ENCODE measurements at places on chromosomes 6 and 20.

DNA sequence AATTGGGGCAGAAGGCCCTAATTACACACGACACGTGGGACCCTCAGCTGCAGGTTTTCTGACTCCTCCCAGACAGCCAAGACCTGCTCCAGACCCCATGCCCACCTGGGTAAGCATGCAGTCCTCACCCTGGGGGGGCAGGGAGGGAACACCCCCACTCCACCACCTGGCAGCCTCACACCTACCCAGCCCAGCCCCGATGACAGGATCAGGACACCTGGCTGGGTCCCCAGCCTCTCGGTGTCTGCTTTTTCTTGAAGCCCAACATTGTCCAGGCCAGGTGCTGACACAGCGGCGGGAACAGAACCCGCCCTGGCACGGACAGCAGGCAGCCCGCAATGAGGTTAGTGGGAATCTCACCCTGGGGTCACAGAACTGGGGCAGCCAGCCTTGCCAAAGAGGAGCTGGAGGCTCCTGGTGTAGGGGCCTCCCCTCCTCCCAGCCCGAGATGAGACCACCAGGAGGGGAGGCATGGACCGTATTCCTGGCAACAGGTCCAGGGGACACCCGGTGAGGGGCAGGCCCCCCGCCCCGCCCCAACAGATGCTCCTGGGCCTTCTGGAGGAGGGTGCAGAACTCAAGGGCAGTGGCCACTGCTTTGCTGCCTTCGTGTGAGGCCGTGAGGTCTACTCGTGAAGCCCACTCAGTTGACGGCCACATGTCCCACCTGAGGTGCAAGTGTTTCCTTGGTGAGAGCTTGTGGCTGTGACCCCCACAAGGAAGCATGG lies 103.8 kb downstream of the DLL1 start:
- DNase-seq: no peak

DNA sequence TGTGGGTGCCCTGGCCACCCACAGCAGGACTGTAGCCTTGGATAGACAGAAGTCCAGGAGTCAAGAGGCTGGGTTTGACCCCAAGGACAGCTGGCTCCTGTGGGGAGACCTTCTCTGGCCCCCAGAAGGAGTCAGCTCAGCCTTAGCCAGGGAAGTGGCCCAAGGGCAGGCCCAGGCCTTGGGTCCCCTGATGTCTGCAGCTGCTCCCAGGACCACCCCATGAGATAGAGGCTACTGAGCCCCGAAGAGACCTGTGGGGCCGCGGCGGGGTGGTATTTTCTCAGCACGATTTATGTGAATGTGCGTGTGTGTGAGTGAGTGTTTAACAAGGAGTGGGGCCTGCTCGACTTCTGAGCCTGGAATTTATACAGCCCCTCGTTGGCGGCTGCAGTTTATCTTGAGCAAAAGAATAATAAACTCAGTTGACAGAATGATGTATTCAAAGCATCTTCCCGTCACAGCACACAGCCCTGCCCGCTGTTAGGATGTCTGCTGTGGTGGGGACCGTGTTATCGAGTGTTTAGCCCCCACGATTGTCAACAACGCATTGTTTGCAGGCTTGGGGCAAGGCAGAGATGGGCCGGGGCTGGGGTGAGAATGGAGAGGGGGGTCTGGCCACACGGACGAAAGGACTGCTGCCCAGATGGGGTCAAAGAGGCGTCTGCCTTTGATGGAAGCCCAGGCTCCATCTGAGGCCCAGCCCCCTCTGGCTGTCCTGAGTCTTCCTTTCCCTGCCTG lies 163.3 kb downstream of the VEGFA start:
- no peak for DNase-seq

DNA sequence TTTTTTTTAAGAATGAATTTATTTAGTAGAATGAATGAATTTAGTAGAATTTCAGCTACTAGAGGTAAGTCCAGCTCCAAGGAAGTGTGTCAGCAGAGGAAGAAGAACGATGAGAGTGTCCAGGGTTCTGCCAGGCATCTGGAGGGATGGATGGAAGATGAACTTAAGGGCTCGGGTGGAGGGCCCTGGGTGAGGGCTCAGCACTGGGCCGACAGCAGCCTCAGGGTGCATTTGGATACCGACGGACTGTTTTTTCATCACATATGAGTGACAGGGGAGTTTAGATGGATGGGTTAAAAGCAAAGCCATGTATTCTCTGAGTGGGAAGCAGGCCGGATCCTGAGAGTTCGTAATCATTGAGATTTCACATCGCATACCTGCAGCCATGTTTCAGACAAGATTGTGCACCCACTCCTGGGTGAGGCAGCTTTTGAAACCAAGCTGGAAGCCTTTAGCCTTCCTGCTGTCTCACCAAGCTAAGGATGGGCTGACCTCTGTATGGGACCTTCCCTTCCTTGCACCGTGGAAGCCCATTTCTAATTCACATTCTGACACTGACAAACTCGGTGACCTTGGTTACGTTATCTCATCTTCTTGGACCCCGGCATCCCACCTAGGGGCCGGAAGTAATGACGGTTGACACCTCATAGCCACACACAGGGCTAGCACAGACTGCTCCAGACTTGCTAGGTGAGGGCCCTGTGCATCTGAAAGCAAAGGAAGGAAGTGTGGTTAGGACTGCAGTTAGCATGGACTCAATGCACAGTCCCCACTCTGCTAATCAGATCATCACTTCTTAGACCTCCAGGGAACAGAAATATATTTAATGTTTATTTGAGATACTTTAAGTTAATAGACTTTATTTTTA lies 228.5 kb downstream of the SLC24A3 start:
- no peak for DNase-seq

- no peak for DNase-seq
These were observed 14.5 kb upstream of the RGS17 start for GRCh38 chr6:153145591-153145990.

DNA sequence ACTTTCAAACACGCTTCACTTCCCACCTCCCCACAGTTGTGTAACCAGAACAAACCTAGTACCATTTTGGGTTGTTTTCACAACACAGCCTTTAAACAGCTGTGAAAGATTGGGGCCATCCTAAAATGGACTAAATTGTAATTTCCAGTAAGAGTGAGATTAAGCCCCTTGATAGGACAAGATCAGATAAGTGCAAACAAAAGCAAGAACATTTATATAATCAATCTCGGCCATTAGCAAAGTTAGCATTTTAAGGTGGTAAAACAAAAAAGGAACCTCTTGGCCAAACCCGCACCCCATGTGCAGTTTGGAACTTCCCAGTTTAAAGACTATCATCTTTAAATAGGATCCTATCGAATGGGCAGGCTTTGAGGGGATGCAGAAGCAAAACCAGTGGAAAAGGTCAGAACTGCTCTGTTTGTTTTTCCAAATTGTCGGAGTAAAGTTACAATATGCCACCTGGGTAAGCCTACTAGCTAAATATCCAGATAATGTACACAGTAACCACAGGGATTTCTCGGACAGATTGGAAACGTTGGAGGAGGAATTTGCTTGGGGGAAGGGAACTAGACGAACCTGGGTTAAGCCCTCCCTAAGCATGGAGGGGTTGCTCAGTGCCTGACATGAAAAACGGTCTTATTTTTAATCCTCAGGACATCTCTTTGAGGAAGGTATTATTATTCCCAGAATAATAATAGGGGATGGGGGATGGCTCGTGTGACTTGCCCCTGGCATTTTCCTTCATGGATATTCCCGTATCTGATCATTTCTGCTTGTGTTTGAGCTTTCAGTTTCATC lies 159.8 kb upstream of the SALL4 start:
- no peak for DNase-seq

DNA sequence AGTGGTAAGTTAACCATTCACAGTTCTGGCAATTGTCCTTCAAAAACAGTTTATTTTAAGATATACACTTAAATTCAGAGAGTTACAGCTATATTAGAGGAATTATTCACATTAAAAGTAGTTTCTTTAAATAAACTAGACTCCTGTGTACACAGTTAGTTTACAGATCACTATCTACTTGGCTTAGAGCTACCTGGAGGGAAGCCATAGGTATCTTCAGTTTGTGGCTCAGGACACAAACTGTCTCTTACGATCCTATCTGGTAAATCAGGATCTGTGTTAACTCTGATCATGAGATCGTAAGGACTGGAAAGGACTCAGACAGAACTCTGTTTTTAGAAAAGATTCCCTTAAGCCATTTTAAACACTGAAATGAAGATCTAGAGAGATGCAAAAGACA lies 160.9 kb downstream of the REV3L start:
- no peak for DNase-seq

DNA sequence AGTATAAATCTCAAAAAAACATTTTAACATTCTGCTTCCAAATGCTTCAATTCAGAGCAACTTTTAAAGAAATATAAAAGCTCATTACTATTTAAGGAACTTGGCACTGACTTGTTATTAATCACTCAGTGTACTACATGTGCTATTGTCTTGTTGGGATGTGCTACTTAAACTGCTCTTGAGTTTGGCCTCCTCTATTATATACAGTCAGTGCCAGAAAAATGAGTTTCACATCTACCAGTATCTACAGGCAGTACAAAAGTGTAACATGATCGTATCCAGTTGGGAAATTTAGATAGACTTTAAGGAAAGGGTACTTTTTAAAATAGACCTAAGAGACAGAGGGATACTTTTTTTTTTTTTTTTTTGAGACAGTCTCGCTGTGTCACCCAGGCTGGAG lies 627.3 kb upstream of the SLC35B3 start:
- DNase-seq: no peak

DNA sequence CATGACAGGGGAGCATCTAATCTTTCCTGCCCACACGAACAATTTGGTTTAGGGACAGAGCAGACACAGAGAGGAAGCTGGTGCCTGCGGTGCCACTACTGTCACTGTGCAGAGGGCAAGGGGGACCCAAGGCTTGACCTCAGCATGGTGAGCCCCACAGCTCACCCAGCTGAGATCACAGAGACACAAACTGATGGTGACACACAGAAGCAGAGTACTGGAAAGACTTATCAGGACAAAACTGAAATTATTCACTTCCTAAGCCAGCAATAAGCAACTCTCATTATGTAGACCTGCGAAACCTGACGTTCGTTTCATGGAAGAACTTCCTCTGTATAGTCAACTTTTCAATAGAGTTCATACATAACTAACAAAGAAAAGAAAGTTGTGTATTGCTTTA lies 86.1 kb downstream of the HUS1B start:
- DNase-seq: no peak
